CD4-positive, alpha-beta T cell treated with Interleukin-12 subunit alpha and Interleukin-12 subunit beta, for 1 hour (primary cell): ENCODE measurements at places on chromosomes 5 and 9.

- no peak for DNase-seq
Measured at GRCh38 chr9:14144215-14144614, 169.7 kb downstream of the NFIB start.

DNA sequence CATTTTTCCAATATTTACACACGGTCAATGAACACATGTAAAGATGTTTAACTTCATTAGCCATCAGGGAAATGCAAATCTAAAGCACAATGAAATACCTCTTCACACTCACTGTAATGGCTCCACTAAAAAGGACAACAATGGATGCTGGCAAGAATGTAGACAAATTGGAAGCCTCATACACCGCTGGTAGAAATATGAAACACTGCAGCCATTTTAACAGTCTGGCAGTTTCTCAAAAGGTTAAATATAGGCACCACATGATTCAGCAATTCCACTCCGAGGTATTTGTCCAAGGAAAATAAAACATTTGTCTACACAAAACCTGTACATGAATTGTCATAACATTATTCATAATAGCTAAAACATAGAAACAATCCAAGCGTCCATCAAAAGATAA lies 20.0 kb downstream of the RNF145 start:
- DNase-seq: no peak

DNA sequence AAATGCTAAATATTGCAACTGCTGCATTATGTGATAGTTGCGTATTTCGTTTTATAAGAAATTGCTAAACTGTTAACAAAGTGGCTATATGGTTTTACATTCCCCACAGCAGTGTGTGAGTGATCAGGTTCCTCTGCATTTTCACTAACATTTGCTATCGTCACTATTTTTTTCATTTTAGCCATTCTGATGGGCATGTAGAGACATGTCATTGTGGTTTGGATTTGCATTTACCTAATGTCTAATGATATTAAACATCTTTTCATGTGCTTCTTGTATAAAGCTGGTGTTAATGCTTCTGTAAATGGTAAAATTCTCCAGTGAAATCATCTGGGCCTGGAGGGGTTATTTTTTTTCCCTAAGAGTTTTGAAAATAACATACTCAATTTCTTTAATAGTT lies 61.6 kb downstream of the ERCC6L2 start:
- no peak for DNase-seq

DNA sequence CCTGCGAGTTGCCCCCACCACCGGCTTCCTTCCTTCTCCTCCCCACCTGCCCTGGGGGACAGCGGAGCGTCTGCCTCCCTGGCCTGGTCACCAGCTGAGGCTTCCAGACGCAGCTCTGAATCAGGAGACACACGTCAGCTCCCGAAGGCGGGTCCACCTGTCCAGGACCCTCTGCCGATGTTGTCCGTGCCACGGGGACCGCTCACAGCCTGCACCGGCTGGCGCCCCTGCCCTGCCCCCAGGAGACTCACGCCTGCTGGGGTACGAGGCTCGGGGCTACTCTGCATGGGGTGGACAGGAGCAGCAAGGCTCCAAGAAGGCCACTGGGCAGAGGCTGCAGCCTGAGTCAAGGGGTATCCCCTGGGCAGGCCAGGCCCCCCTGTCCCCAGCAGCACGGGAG lies 1.9 kb upstream of the CCDC187 start:
- no peak for DNase-seq

GRCh38 chr5:59333416-59333815 lies 560.1 kb downstream of the PDE4D start:
- no peak for DNase-seq

GRCh38 chr5:133974142-133974541 lies 5.7 kb upstream of the C5orf15 start:
- DNase-seq: no peak

DNA sequence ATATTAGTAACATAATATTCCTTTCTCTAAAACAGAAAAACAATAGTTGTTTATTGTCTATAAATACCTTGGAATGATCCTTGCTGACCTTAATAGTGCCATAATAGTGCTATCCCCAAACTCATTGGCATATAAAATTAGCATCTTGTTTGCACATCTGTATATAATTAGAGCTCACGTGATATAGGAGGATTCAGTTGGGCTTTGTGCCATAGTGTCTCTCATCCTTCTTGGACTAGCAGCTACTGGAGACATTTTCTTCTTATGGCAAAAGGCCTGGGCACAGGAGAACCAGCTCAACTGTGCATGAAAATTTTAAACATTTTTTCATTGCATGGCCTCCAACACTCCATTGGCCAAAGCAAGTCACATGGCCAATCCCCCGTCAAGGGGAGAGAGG lies 342.5 kb downstream of the SPATA31D1 start:
- DNase-seq: no peak

DNA sequence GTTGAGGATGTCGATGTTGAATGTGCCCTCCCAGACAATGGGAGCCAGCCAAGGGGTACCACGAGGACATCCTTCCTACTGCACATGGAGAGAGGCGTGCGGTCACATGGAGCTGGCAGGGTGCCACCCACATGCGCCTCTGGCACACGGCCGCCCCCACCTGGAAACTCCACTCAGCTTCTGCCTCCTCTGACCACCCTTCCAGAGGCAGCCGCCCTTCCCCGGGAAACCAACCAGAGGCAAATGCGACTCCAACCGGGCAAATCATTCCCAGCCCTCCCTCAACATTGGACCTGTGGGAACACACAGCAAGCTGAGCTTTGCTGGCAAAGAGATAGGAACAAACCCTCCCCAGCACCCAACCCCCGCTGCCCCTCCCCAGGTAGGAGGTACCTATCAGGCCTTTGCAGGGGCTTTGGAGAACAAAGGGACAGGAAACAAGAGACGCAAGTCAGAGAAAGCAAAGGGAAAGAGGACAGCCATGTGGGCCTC lies 17.5 kb downstream of the ABO start:
- DNase-seq: no peak

DNA sequence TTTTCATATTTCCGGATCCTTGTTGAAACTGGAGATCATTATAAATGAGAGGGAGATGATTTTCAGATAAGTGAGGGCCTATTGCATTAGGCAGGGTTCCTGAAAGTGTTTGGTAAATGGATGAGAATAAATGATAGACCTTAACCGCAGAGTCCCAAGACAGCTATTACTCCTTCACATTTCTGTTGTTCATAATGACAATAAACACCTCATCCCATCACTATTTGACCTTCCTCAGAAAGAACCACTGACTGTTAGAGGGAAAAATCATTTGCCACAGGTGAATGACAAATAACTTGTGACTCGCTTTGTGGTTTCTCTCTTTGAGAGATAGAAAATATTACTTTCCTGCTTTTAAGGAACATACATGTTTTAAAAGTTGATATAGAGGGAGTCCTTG lies 47.3 kb upstream of the TRMT10B start:
- DNase-seq: no peak

DNA sequence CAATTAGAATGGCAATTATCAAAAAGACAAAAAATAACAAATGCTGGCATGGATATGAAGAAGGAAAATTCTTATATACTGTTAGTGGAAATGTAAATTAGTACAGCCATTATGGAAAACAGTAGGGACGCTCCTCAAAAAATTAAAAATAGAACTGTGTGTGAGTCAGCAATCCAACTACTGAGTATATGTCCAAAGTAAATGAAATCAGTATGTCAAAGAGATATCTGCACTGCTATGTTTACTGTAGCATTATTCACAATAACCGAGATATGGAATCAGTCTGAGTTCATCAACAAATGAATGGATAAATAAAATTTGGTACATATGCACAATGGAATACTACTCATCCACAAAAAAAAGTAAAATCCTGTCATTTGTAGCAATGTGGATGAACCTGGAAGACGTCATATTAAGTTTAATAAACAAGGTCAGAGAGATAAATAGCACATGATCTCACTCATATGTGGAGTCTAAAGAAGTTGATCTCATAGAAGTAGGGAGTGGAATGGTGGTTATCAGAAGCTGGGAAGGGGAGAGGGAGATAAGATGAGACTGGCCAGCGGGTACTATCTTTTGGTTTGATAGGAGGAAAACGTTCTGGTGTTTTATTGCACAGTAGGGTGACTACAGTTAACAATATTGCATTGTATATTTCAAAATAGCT lies 16.6 kb upstream of the SHC3 start:
- DNase-seq: no peak

GRCh38 chr5:154505567-154505966 lies 27.5 kb upstream of the HAND1 start:
- no peak for DNase-seq

- no peak for DNase-seq
Measured at GRCh38 chr9:20031836-20032235, 243.0 kb upstream of the SLC24A2 start.

DNA sequence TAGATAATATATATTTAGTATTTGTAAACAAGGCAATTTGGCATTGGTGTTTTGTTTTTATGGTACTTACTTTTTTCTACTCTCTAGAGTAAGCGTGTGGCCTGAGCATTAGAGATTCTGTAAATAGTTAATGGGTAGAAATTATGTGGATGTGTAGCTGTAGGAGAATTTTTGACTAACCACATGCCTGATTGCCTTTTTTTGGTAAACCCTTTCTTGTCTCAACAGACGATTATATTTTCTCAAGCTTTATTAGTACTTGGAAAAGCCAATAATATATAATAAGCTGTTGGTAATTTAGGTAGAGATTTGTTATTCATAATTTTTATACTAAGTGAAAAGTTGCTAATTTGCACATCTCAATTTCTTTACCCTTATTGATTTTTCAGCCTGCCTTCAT lies 76.8 kb downstream of the FCHO2 start:
- DNase-seq: no peak

DNA sequence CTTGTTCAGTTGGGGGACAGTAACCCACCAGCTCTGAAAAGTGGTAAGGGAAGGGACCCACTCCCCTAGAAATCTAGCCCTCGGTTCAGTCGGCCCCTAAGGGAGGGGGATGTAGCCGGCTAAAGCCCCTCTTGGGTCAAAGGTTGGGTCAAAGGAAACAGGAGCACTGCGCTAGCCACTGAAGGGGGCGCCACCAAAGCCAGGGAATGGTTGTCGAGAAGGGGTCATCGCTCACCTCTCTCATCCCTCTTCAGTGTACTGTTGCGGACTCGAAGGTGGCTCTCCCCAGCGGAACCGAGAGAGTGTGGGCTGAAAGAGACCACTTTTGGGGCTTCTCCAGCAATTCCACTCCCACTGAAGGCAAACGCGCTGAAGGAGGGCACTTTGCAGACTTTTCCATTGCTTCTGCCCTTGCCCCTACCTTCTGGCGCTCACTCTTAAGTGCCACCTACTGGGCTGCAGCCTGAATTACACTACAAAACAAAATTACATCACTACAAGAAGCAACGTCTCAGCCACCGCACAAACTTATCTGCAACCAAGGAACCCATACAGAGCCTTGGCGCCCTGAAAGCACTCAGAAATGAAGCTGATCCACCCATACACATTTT lies 396.9 kb downstream of the PDE4D start:
- DNase-seq: no peak

GRCh38 chr5:56814361-56814962 lies 887 bp upstream of the MAP3K1 start:
- peak; percentile 39 for DNase-seq

DNA sequence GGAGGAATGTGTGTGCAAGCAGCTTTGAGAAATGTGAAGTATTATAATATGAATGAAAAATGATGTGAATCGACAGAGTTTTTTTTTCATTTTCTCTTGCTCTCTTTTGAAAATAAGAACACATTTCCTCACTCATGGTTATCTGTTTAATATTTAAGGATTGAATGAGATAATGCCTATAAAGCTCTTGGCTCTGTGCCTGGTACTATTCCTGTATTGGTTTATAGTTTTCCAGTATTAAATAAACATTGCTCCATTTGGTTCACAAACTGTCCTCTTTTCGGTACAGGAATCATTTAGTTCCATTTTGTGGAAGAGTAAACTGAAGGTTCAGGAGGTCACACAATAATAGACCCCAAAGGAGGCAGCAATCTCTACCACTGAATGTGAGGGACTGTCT lies 1185.5 kb upstream of the WWC1 start:
- DNase-seq: no peak

- DNase-seq: peak; percentile 33
Measured at GRCh38 chr5:7927466-7928375, 58.8 kb downstream of the MTRR start.

GRCh38 chr5:176545737-176546509 lies 3.2 kb upstream of the CDHR2 start:
- no peak for DNase-seq

DNA sequence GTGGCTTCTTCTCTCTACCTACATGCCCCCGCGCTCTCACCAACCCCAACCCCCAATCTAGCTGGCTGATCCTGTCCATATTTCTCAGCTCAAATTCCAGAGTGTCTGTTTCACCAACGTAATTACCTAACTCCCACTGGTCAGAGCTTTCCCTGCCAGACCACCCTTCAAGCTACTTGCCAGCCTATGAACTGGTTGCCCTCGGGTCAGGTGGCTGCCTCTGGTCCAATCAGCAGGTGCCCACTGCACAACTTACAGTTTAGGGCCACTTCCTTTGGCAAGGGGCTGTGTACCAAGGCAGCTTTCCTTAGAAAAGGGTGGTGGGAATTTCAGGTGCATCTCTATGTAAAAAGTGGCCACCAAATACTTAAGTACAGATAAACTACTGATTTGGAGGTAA lies 92.2 kb upstream of the SLC30A5 start:
- DNase-seq: no peak

GRCh38 chr5:178425621-178426068 lies 164.5 kb downstream of the COL23A1 start:
- no peak for DNase-seq

DNA sequence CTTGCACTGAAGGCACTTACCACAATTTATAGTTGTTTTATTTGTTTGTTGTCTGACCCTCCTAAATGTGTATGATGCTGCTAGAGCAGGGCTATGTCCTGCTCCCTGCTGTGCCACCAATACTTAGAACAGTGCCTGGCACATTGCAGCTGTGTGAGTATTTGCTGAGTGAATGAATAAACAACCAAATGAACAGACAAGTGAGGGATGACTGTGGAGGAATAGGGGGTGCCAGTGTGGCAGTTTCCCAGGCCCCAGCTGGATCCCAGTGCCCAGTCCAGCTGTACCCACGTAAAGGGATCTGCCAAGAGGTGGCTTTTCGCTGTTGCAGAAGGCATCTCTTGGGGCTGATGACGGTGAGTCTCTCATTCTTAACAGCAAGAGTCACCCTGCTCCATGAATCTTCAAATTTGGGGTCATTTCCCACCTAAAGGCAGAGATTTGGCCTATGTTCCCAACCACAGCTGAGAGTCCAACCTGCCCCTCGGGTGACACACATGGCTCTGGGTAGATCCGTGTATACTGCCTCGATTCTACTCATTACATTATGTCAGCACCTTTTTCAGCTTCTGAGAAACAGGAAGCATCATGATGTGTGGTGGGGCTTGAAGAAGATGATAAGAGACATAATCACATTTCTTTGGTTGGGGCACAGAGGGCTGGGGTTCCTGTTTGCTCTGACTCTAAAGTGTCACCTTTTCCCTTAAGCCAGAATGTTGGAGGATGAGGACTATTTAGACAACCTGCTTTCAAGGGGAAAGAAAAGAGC lies 14.3 kb downstream of the IL5 start:
- peak; percentile 6 for DNase-seq

- no peak for DNase-seq
Measured at GRCh38 chr9:126704157-126704891, 90.6 kb downstream of the LMX1B start.
